ENCODE measurements at places on chromosomes 5 and 9. TPM values are rescaled to one million over a fixed set of nuclear protein-coding genes. Genes with fewer than 3 reads are reported as not detected.
A peak's percentile ranks its signal among the peaks of the same experiment; 100 is the strongest.

- DNase-seq = no peak
Observed at GRCh38 chr5:150190987-150191386, 1.1 kb downstream of the SLC6A7 start.

GRCh38 chr5:50855001-50855400 lies 188.6 kb downstream of the PARP8 start:
- DNase-seq = no peak

- no peak for DNase-seq
Observed at GRCh38 chr9:26567976-26568375, 324.6 kb downstream of the CAAP1 start.

TAF11L5 gene
- total RNA-seq = not detected

GRCh38 chr5:167587772-167588437 lies 703.5 kb upstream of the WWC1 start:
- no peak for DNase-seq

- DNase-seq = peak; percentile 29
Observed at GRCh38 chr9:27379311-27380251, 82.6 kb upstream of the EQTN start.

DNA sequence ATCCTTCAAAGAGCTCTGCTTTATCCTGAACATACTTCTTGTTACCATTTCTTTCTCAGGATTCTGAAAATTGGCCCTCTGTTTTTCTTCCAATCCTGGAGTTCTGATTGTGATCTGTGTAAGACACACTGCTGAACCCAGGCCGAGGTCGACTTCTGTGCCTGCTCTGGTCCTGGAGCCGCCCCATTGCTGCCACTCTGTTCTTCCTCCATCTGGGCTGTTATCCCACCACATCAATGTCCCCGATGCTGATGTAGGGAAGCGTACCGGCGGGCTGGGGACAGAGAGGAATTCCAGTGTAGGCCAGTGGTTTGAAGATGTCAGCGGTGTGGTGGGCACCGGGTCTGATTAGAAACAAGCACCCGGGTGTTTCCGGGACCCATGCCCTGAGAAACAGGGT lies 102.5 kb downstream of the LIFR start:
- no peak for DNase-seq
